Body of pancreas (tissue), 4 donors: ENCODE measurements at places on chromosomes 12 and 14. TPM values are rescaled to one million over a fixed set of nuclear protein-coding genes. Genes with fewer than 3 reads are reported as not detected.
A peak's percentile ranks its signal among the peaks of the same experiment; 100 is the strongest.

GRCh38 chr12:117060929-117061305 is 38.3 kb downstream of the TESC start:
- no peak for DNase-seq

GRCh38 chr14:105317546-105317945 is 3.0 kb downstream of the PACS2 start:
- no peak for DNase-seq

DNA sequence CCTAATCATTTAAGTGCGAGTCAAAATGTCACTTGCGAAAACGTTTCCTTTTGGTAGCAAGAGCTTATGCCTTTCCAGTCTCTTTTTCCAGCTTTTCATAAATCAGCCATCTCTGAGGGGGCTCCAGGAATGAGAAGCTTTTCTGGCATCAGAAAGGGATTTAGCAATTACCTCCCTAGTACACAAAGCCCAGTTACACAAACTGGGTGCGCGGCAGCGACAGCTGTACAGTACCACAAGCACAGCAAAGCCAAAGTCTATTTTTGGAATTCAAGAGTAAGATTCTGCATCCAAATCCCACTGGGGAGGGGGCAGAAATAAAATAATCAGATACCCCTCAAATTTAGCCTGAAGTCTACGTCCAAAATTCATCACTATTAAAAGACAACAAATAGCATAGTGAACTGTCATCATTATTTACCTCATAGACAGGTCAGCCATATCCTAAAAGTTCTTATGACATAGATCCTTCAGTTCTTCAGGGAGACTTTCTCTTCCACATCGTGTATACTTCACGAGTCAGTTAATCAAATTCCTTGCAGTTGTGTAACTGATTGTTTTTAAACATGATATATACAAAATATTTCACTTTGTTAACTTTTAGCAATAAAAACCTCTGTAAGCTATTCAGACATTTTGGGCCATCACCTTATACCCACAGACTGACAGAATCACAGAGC is 150.8 kb downstream of the TTC7B start:
- DNase-seq, result no peak

DNA sequence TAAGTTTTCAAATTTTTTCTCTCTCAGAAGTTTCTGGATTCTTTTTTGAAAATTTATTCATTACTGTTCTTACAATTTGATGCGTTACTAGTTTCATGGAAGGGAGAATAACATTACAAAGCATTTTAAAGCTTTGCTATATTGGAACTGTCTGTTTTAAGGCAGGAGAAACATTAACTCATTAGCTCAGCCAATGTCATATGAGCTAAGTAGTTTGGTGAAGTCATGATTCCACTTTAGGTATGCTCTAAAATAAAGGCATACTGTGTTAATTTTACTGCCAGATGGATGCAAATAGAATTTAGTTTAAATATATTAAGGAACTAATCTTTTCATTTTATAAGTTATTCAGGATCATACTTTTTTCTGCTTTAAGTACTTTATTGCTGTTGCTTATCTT is 46.0 kb downstream of the ARID2 start:
- DNase-seq, result no peak

- no peak for DNase-seq
Measured at GRCh38 chr14:93299866-93300265, 33.0 kb downstream of the BTBD7 start.

DNA sequence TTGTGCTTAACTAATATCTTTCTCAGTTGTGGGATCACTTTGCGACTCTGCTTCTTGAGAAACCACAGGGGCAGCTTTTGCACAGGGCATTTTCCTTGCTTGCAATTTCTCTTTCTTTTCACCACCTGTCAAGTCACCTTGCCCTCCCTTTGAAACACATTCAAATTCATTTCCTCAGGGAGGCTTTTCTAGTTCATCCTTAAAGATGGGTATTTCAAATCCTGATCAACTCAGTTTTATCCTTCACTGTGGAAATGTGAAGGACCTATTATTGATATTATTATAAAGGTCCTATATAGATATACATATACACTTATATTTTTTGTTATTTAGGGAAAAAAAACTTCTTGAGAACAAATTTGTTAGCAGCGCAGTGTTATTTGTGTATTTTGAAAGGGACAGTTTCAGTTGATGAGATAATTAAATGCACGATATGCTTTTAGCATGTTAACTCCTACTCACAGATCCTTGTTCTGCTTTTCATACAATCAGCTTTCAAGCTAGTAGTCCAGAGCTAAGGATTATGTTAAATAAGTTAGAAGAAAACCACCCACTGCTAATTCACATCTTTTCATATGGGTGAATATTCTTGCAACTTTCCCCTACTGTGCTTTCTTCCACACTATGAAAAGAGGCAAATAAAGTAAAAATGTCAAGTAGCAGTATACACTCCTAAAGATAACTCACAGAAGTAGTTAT is 501.4 kb upstream of the RGS6 start:
- no peak for DNase-seq

DNA sequence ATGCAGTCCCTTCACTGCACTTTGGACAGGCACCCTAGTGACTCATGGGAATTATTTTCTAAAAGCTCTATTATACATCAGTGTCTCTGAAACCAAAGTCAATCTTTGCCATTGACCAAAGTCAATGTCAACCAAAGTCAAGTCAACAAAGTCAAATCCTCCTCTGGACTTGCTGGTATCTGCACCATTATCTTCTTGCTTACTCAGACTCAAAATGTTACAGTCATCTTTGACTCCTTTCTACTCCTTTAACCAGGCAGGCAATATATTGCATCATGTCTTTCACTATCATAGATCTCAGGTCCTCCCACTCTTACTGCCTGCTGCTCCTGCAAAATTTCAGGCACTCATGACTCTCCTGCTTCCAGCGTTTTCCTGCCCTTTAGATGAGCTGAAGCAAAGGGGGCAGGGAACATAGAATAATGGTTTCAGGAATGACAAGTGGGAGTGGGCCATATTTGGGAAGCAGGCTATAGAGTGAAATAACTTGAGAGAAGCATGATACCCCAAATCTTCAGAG is 39.2 kb downstream of the IGF1 start:
- DNase-seq, result no peak

DNA sequence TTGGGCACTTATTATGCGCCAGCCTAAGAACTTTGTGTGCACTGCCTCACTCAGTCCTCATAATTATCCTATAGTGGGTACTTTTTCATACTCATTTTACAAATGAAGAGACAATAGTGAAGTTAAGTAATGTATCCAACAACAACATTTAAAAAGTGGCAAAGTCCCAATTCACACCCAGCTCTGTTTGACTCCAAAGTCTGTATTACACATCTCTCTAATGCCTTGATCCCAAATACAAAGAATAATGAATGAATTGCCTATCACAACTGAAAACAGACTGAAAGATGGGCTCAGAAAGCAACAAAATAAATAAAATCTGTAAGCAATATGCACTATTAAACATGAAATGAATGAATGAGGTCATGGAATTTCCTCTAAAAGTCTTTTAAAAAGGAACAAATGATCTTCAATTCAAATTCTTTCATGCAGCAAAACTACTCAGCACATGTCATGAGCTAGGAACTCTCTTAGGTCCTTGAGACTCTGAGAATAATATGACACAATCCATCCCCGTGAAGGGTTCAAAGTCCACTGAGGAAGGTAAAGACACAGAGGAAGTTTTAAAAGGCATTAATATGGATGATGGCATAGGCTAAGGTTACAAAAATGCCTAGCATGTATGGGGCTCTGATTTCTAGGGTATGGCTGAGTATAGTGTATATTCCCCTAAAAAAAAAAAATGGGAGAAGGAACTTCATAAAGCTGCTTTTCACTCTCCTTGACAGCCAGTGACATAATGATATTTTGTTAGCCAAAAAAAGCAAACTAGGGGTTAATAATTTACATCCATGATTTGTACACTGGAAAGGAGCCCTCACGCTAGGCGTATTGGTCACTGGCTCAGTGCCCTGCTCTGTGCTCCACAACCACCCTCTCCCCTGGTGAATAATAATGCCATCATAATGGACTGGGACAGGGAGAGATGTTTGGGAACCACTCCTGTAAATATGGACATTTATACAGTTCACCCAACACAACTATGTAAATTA is 103.4 kb downstream of the SLC2A13 start:
- peak; percentile 40 for DNase-seq

DNA sequence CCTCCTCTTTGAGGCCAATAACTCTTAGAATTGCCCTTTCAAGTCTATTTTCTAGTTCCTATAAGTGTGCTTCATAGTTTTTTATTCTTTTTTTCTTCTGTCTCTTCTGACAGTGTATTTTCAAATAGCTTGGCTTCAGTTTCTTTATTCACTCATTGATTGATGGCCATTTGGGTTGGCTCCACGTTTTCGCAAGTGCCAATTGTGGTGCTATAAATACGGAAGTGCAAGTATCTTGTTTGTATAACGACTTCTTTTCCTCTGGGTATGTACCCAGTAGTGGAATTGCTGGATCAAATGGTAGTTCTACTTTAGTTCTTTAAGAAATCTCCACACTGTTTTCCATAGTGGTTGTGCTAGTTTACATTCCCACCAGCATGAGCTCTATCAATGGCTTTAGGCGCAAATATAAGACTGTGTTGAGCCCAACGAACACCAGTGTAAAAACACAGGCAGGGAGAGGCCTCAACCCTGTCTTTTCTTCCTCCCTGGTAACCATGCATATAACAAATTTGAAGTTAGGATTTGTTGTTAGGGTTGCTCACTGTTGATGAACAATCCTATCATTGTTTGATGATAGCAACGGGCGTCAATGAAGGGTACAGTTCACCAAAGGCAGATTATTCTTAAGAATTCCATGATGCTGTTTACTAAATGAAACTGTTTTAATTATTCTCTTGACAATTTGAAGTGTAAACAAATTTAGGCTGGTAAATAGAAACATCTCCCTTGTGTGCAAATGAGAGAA is 13.3 kb upstream of the LMNTD1 start:
- no peak for DNase-seq

DNA sequence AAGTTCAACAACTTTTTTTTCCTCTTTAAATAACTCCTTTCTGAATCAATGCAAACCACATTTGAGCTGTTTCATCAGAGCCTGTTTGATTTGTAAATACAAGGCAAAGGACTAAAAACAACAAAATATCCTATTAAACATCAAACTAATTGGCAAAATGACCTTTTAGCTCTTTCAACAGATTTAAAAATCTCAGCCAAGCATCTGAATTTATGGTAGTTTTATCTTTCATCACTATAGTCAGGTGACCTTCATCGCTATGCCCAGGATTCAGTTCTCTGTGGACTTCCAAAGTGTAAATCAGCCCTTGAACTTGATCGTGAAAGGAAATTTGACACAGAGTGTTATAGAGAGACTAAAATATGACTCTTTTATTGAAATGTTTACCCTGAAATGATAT is 1554.5 kb upstream of the FLRT2 start:
- DNase-seq, result no peak

- no peak for DNase-seq
Measured at GRCh38 chr12:131894981-131895639, 688 bp downstream of the ULK1 start.

- DNase-seq, result no peak
Measured at GRCh38 chr12:23704992-23705943, 244.2 kb downstream of the SOX5 start.

DNA sequence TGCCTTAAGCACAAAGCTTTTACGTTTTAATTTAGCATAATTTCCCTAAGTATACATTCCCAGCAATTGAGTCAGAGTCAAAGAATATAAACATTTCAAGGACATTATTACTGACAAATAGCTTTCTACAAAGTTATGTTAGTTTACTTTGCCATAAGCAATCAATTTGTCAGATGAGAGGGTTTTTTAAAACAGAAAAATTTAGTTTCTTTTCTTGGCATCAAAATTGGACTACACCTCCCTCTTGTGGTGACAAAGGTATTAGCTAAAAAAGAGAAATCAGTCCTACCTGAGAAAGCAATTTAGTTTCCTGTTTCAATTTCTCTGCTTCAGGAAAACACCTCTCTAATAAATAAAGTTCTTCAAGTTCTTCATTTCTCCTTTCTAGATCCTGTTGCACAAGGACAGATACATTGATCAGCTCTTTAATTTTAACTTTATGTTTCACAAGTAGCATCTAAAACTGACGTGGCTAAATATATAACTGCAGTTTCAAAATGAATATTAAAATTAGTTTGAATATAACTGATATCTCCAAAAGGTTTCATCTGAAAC is 39.9 kb downstream of the DNAI7 start:
- DNase-seq, result no peak

GRCh38 chr12:17206553-17206952 is 600.6 kb upstream of the LMO3 start:
- DNase-seq, result no peak

DNA sequence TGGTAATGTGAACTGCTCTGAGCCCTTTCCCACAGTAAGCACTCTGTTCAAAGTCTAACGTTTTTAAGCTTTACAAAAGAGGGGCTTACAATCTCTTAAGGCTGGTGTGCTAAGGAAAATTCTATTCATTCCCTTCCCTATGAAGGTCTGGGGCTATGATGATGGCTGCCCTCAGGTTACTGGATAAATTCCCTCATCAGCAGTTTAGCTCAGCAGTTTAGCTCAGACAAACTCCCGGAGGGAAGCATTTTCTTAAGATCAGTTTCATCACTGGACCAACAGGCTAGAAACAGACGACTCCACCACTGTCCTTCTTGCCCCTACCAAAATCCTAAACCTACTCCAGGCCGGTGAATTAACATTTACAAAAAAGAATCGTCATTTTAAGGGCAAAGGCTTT is 19.1 kb downstream of the ERP29 start:
- no peak for DNase-seq

DNA sequence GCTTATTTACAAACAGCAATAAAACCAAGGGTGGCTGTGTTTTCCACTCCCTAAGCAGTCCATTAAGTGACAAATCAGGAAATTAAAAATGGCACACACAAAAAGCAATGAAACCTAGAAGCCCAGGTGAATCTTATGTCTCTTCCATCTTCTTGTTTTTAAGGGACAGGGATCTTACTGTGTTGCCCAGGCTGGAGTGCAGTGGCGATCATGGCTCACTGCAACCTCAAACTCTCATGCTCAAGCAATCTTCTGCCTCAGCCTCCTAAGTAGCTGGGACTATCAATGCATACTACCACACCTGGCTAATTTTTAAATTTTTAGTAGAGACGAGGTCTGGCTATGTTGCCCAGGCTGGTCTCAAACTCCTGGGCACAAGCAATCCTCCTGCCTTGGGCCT is 52.4 kb upstream of the CERS5 start:
- DNase-seq, result no peak

DNA sequence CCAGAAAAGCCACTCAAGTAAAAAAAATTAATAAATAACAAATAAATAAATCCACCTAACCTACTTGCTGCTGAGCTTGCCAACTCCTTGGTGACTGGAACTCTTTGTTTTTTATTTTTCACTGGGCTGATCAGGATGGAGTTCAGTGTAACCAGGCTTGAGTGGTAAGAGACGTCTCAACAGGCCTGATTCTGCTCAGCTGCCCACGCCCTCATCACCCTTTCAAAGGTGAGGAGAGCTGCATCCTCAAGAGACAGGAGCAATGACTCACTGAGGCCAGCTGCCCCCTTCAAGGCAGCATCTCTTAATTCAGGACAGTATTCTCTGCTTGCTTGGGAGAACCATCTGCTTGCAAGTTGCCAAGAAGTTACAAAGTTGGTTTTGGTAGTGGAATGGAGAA is 111.9 kb upstream of the CPM start:
- no peak for DNase-seq

MANSC1 gene
- 12.2 TPM for total RNA-seq

RIN3 gene
- 2.6 TPM for total RNA-seq

PIANP gene
- total RNA-seq, result not detected

RILPL2 gene
- 2.6 TPM for total RNA-seq

KRT75 gene
- not detected for total RNA-seq

POTEG gene
- not detected for total RNA-seq

COCH gene
- 4.0 TPM for total RNA-seq

CDKN3 gene
- not detected for total RNA-seq

GPR132 gene
- not detected for total RNA-seq
